ENCODE measurements at places on chromosomes 16 and 17. TPM values are rescaled to one million over a fixed set of nuclear protein-coding genes. Genes with fewer than 3 reads are reported as not detected.

NHERF2 gene
- 4.1 TPM for total RNA-seq

ENGASE gene
- 33.2 TPM for total RNA-seq

ACAP1 gene
- 216 TPM for total RNA-seq

NPIPA3 gene
- 0.69 TPM for total RNA-seq

ASPA gene
- not detected for total RNA-seq

C16orf74 gene
- total RNA-seq = 1.1 TPM

OR4D1 gene
- total RNA-seq = 0.26 TPM

GRCh38 chr17:31381165-31381668 is 10.3 kb upstream of the RAB11FIP4 start:
- no peak for DNase-seq

DNA sequence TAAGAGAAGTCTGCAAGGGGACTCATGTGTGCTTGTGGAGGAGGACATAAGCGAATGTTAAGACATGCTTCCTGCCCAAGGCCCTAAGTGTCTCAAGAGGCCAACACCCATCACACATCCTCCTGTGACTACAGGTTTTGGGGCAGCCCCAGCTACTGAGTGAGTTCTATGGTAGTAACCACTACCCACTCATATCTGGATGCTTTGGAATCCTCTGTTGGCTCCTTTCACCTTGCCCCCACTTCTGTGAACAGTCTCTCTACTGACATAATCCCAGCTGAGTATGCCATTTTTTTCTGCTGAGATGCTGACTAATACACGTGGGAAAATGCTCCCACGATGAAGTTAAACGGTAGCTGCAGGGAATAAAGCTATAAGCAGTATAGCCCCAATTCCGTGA is 153.5 kb downstream of the VPS53 start:
- DNase-seq = no peak

DNA sequence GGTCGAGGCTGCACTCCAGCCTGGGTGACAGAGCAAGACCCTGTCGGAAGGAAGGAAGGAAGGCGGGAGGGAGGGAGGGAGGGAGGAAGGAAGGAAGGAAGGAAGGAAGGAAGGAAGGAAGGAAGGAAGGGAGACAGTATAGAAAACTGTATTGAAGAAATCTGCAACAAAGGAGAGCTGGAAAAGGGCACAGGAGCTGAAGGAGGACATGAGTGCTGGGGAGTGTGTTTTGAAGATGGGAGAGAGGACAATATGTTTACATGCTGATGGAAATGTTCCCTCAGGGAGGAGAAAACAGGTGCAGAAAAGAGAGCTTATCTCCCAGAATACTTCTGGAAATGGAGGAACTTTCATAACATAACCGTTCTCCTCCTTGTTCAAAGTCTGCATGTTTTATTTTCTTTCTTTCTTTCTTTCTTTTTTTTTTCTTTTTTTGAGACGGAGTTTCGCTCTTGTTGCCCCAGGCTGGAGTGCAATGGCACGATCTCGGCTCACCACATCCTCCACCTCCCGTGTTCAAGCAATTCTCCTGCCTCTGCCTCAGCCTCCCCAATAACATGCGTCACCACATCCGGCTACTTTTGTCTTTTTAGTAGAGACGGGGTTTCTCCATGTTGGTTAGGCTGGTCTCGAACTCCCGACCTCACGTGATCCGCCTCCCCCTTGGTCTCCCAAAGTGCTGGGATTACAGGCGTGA is 2.7 kb upstream of the HAP1 start:
- no peak for DNase-seq

GRCh38 chr16:1150511-1150982 is 2.4 kb upstream of the CACNA1H start:
- no peak for DNase-seq

- DNase-seq = peak; percentile 73
Observed at GRCh38 chr17:1484676-1485422, 7.6 kb downstream of the MYO1C start.

GRCh38 chr17:51322390-51323029 is 62.2 kb downstream of the UTP18 start:
- no peak for DNase-seq

DNA sequence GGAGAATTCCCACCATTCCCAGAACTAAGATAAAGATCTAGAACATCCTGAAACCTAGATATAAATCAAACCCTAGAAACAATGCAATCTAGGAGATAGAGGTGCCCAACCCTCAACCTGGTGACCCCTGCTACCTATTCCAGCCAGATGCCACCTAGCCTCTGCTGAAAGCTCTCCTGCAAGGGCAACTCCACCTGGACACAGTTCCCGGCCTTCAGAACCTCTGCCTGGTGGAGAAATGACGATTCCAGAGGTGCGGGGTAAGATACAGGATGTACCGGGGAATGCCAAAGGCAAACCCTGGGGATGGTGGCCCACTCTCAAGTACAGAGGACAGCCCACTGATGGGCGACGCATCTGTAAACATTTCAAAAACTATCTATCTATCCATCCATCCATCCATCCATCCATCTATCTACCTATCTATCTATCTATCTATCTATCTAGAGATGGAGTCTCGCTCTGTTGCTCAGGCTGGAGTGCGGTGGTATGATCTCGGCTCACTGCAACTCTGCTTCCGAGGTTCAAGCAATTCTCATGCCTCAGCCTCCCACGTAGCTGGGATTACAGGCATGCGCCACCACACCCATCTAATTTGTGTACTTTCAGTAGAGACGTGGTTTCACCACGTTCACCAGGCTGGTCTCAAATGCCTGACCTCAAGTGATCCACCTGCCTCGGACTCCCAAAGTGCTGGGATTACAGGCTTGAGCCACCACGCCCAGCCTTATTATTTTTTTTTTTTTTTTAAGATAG is 19.0 kb downstream of the MEAK7 start:
- no peak for DNase-seq

GRCh38 chr17:35612924-35613521 is 25.9 kb downstream of the AP2B1 start:
- DNase-seq = no peak

- DNase-seq = peak; percentile 35
Observed at GRCh38 chr16:67563708-67564468, 1.6 kb downstream of the CTCF start.

- DNase-seq = peak; percentile 58
Observed at GRCh38 chr17:66373944-66374817, 71.8 kb downstream of the PRKCA start.

DNA sequence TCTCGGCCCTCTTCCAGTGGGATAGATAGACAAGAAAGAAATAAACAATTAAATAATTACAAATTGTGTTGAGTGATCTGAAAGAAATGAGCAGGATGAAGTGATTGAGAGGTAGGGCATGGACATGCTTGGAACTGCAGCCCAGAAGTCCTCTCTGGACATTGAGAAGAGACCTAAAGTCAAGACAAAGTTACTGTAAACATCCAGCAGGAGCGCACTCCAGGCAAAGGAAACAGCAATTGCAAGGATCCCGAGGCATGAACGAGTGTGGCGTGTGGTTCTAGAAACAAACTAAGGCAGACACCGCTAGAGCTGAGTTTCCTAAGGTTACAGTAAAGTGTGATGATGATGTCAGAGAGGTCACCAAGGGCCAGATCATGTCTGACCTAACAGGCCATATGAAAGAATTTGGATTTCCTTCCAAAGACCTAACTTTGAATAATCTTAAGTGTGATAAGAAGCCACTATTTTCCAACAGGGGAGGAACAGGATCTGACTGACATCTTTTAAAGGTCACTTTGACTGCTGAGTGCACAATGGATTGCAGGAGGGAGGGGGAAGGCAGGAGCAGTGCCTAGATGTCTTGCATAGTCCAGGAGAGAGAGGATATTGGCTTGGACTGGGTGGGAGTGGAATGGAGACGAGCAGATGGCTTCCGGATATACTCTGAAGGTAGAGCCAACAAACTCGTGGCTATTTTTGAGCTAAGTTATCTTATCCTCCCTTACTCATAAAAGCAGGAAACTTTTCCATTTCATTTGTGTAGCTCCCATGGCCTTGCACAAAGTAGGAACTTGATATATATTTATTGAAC is 19.0 kb downstream of the ABCC12 start:
- DNase-seq = no peak

DNA sequence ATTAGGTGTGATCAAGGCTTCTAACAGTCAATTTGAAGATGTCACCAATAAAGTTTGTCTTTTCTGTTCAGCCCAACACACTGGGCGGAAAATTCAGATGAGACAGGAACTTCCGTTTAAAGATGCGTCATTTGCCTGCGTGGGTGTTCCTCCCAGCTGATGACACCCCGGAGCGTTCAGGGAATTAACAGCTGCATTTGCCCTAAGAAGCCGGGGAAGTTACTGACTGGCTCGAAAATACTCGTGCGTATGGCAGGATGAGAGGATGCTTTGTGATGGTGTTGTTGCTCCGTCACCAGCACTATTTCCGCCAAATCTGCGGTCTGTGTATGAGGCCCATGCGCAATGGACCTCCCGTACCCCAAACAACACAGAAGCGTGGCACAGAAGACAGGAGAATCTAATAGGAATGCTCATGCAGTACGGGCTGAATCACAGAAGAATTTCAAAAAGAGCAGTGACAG is 11.9 kb upstream of the PVALEF start:
- no peak for DNase-seq

DNA sequence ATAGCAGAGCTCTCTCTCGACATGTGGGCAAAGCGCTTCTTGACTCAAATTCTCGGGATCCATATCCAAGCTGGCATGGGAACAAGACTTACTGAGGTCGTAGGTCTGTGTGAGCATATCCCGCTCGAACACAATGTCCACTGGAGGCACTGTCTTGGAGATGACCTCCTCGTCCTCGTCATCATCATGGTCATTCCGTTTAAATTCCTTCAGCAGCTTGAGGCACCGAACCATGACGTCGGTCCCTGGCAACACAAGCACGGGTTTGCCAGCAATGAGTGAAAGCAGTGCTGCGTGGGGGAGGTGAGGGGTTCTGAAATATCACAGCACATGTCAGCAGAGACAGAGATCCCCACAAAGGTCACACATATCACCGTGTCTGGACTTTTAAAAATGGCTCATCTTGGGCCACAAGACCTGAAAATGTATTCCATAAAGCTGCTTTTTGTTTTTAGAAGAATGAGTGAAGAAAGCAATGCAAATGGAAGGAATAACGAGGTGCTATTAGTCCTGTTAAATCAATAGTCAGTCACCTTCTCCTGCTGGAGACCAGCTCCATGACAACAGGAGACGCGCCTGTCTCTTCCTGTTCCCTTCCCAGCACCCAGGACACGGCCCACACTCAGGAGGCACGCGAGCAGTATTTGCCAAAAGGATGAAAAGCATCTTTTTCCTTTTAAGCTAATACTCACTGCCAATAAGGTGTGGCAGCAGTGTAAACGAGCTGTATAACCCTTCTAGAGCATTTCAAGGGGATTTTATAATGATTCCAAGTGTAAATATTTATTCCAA is 37.9 kb downstream of the GTF3C1 start:
- DNase-seq = no peak

DNA sequence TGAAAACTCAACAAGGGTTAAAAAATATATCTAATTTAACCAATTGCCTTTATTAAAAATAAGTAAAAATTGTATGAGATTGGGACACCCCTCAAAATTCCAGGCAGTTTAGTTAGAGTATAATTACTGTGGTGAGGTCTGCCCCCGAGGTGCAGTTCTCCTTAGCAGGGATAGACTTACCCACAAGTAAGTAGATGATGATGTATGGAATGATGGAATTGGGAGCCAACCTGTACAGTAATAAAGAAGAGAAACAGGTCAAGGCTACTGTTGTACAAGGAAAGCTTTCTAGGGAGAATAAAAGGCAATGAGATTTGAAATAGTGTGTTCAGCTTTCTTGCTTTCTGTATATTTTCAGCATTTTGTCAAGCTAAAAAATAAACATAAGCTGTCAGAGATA is 1.8 kb downstream of the LDAF1 start:
- no peak for DNase-seq

- no peak for DNase-seq
Observed at GRCh38 chr16:85421338-85422195, 191.6 kb upstream of the GSE1 start.

DNA sequence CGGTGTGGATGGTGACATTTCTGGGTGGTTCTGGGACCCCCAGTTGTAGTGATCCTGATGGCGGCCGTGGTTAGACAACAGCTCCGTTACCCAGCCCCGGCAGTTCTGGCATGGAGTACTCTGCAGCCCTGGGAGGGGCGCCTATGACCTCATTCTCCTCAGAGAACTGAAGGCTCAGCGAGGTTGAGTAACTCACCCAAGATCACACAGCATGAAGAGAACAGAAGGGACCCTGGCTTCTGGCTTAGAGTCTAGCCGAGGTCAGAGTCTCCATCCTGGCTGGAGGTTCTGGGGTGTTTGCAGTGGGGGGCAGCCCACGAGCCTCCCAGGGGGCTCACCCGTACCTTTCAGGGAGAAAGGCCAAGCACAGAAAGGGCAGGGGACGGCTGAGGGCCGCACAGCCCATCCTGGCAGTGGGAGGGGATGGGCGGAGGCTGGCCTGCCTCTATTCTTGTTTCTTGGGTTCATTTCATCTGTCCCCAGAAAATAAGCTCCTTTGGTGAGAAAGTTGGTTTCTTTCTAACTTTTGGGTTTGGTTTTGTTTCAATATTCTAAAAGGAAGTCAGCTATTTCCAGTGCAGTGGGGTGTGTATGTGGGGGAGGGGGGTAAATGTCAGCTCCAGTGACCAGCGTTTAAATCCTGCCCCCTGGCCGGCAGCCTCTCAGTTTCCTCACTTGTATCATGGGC is 13.2 kb downstream of the ZFPM1 start:
- DNase-seq = no peak

- no peak for DNase-seq
Observed at GRCh38 chr16:1639282-1639681, 27.1 kb downstream of the CRAMP1 start.

DNA sequence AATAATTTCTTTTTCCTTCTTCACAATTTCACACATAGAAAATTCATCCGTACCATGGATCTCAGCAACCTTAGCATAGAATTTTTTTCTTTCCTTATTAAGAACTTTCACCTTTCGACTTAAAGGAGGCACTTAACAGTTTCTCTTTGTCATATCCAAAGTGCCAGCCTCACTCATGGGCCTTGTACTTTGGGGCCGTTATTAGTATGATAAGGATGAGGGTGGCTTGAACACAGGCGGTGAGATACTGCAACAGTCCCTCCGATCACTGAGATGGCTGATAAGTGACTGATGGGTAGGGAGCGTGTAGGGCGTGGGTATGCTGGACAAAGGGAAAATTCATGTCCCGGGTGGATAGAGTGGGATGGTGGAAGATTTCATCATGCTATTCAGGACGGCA is 85.3 kb downstream of the OR1D5 start:
- DNase-seq = no peak

DNA sequence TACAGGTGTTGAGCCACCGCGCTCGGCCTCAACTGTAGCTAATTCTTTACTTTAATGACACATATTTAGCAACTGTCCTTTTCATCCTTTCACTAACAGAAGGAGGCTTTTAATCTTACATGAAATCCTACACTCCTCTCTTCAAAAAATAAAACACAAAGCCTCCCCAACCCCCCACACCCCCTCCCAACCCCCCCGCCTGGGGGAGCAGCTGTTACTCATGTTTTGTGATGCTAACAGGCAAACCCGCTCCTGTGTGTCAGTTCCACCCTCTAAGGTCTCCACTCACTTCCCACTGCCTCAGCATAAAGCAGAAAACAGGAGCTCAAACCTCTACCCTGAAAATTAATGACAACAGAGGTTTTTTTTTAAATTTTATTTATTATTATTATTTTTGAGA is 55.4 kb upstream of the SLC25A19 start:
- no peak for DNase-seq
